ENCODE measurements at places on chromosomes 1 and 21. TPM values are rescaled to one million over a fixed set of nuclear protein-coding genes. Genes with fewer than 3 reads are reported as not detected.

GRCh38 chr1:184649451-184649888, 105.2 kb downstream of the EDEM3 start:
- DNase-seq: no peak

DNA sequence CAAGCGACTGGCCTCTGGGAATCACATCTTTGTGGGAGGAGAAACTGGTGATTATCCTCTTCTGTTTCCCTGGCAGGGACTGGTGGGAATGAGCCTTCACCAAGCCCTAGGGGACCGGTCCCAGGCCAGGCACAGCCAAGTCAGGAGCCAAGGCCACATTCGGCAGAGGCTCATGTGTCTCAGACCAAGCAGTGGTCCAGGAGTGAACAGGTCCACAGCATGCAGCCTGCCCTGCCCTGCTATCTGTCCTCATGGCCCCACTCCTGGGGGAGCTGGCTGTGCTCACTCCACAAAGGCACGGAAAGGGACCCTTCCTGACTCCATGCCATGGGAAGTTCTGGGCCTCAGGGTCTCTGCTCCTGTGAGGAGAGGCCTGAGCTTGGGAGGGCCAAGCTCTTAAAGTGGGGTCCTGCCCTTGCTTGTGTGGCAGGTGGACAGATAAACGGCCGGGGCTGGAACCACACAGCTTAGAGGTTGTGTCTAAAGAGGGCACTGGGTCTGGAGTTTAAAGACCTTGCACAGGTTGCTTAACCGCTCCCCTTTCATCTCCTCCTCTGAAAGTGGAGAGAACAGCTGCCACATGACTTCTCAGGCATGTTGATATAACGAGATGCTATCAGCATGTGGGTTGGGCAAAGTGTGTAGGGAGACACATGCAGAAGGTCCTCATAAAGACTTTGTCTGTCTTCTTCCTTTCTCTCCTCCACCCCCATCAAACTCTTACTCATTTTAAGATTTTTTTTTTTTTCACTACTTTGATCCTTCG, 57.5 kb downstream of the CASQ2 start:
- DNase-seq: no peak

GRCh38 chr1:236090741-236091147, 25.9 kb upstream of the NID1 start:
- DNase-seq: no peak

DNA sequence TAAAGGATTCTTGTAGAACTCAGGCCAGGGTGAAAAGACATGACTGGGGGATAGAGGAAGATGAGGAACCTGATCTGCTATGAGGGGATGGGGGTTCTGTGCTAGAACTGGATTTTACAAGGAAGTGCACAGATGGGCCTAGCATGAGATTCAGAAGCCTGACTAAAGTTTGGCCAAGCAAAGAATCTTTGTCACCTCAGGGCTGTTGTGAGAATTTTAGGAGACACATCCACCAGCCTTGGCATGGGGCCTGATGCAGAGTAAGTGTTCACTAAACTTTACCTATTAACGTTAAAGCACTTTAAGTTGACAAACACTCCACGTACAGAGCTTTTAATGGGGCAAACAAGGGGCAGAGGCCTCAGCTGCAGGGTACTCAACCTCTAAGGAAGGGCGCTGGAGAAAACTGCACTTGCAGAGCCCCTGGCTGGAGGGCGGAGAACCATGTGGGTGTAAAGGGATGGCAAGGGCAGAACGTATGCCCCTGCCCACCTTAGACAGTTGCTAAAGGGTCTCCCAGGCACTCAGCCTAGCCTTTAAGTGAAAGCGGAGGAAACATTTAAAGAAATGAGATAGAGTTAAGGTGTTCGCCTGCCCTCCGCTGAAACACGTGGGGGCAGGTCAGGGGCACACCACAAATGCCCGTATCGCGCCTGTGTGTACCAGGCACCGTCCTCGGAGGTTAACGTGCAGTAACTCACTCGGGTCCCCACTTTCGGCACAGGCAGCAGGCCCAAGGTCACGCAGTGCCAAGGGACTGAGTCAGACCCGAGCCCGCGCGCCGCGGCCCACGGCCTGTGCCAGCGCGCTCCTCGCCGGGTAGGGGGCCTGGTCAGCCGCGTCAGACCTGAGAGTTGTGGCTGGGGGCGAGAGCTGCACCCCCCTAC, 990 bp upstream of the MRPS6 start:
- DNase-seq: no peak

DNA sequence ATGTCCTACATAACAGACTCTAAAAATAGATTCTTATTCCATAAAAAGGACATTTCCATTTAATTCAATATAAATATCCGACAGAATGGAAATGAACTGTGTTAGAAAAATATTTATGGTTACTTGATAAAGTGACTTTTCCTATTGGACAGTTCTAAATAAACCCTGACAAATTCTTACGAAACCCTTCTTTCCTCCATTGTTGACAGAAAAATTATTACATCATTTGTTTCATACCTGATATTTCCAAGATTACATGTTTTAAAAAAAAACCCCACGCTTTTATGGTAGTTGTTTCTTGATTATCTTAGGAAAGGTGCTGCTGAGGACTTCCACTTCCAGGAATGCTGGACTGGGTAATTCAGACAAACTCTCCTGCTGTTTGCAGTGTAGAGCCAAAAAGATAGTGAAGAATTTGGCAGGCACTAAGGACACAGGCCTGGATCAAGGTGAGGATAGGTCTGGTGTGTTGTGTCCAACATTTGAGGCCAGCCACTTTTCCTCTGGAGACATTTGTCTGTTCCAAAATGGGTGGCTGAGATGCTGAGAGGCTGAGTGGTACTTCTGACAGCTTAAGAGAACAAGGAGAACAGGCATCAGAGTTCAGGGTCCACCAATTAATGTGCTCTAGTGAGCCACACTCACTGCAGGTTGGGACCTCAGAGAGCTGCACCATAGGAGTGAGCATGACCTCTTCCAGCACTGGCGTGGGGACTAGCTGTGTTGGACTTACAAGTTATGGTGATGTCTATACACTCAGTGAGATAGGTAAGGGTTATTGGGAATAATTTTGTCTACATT, 7.0 kb upstream of the C1orf116 start:
- no peak for DNase-seq

DNA sequence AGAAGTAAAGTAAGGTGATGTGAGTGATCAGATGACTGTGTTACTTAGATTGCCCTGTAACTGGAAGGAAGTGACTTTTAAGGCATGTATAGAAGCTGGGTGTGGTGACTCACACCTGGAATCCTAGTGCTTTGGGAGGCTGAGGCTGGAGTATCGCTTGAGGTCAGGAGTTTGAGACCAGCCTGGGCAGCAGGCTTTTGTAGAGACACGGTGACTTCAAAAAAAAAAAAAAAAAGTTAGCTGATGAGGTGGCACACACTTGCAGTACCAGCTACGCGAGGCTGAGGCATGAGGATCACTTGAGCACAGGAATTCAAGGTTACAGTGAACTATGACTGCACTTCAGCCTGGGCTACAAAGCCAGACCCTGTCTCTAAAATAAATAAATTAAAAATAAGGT, 2.3 kb upstream of the USP16 start:
- DNase-seq: no peak

The ATP1A4 gene
- not detected for total RNA-seq

The MCM3AP gene
- total RNA-seq: 28.9 TPM

Measured in NCI-H460 (cell line).